ENCODE measurements at places on chromosomes 5 and 9. TPM values are rescaled to one million over a fixed set of nuclear protein-coding genes. Genes with fewer than 3 reads are reported as not detected.

Gene BTNL8
- 0.27 TPM for total RNA-seq

DNA sequence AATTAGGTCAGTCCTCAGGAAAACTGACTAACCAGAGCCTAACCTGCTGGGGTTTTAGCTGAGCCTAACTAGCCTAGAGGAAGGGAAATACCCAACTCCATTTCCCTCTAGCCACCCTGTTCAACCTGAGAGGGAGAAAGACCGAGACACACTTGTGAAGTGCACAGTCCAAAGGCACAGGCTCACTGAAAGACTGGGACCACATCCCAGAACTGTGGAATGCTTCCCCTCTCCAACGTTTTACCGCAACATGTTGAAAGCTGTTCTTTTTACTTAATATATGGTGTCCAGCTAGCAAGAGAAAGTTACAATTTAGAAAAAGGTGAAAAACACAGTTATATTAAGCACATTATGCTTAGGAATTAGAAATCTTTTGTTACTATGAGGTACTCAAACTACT is 76.8 kb upstream of the SIMC1 start:
- no peak for DNase-seq

GRCh38 chr5:57650360-57651069 is 167.9 kb upstream of the ACTBL2 start:
- no peak for DNase-seq

- no peak for DNase-seq
Observed at GRCh38 chr5:68467794-68468193, 252.2 kb downstream of the PIK3R1 start.

DNA sequence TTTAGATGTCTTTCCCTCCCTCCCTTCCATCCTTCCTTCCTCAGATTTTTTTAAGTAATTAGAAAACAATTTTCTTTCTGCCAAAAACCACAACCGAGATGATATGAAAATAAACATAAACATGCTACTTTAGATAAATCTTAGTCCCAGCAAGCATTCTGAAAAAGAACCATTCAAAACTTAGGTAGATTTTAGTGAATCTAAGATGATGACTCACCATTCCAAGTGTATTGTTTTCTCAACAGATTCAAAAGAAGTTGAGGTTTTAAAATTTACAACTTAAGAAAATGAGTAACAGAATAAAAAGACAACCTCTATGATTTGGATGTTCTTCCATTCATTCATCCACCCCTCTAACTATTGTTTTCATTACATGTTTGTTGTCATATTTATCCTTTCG is 465.1 kb downstream of the PDE4D start:
- DNase-seq = no peak

DNA sequence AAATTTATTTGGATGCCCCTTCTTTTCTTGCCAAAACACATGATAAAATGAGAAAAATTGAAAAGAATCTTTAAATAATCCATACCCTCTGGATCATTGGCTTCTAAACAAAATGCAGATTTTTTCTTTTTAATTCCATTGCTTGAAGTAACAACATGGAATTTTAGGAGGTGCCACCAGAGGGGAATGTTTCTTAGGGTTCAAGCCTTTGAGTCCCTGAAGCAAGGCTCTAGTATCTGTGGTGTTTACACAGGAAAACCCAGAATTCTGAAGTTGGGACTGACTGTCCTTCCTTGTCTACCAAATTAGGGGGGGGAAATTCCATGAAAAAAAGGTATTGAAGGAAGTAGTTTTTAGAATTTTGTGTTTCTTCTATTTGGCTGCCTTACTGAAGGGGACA is 69.4 kb downstream of the LMNB1 start:
- no peak for DNase-seq

Gene NDUFAF2
- total RNA-seq = 36.1 TPM

Gene BARHL1
- total RNA-seq = not detected

- no peak for DNase-seq
Observed at GRCh38 chr5:81817086-81817485, 66.2 kb upstream of the SSBP2 start.

Gene SPAG8
- 3.2 TPM for total RNA-seq

Gene P4HA2
- 78.4 TPM for total RNA-seq

- no peak for DNase-seq
Observed at GRCh38 chr9:129562917-129563316, 58.0 kb downstream of the C9orf50 start.

GRCh38 chr5:6188344-6188743 is 190.0 kb downstream of the MED10 start:
- DNase-seq = no peak

DNA sequence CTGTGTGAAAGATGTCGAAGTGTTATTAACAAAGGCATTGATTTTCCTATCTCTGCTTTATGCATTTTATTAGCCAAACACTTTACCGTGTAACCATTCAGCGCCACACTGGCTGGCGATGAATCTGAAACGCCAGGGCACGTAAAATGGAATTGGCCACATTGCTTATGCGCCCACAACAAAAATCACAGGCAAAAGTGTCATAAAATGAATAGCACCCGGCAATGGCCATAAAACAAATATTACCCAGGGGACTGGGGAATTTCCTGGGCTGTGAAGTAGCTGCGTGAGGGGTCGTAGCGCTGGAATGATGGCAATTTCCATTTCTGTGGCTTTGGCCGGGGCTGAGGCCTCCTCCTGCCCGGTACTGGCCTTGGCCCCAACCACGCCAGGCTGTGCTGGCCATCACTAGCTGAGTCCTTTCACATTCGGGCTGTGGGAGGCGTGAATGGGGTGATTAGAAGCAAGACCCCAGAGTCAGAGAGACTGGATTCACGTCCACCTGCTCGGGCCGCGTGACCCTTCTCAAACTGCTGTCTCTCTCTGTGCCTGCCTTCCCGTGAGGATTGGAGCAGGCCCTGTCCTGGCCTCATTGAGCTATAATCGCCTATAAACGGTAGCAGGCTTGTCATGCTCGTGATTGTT is 254.5 kb downstream of the PBX3 start:
- DNase-seq = no peak

DNA sequence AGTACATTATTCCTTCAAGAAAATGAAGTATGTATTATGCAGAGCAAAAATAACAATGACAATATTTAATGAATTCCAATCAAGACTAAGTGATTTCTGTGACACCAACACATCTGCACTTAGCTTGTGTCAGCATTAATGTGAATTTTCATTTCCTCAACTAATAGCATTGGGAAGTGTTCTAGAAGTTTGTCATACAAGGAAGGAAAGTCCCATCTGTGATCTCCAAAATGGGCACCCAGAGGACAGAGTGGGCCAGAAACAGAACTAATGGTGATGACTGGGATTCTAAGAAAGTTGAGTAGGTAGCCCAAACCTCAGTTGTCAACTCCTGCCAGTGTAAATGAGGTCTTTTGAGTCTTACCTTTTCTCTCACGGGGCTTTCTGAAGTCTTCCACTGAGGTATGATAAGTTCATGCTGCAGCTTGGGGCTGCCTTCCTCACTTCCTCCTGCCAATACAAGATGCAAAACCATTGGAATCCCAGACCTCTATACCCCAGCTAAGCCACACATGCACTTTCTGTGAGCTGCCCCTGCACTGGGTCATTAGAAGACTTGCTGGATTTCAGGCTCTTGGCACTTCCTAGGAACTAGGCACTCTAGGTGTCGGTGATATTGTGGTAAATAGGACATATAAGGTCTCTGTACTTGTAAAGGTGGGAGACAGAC is 4.9 kb downstream of the ADAM19 start:
- no peak for DNase-seq

Gene ECPAS
- 120 TPM for total RNA-seq

Gene FAM221B
- total RNA-seq = not detected

DNA sequence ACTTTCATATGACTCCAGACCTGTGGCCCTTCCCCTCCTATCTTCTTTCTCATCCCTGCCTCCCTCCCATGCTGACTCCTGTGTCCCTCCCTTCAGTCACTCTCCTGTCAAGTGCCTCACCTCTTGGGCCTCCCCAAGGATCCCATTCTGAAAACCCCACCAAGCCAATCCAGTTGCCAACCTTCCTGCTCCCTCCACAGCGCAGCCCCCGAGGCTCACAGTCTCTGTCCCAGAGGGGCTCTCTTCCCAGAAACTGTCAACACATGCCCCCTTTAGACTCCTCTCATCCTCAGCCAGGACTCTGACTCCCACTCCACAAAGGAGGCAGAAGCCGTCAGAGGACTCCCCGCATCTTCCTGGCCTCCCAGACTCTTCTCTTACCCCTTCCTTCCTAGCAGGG is 30.8 kb downstream of the ACSL6 start:
- DNase-seq = no peak

Gene HTR1A
- not detected for total RNA-seq

DNA sequence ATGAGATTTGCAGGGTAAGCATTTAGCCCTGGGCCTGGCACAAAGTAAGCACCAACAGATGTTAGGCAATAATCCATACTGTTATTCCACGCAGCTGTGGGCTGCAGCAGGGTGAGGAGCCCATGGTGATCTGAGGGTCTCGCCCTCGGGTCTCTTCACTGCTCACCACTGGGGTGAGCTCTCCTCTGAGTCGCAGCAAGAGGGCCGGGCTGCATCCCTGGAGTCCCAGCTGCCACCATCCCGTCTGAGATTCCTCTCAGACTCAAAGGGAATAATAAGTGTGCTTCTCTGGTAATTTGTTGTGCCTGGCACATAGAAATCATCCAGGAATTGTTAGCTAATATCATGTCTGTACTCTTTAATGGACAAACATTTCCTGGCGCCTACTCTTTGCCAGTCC is 6.9 kb downstream of the NKX2-5 start:
- no peak for DNase-seq

DNA sequence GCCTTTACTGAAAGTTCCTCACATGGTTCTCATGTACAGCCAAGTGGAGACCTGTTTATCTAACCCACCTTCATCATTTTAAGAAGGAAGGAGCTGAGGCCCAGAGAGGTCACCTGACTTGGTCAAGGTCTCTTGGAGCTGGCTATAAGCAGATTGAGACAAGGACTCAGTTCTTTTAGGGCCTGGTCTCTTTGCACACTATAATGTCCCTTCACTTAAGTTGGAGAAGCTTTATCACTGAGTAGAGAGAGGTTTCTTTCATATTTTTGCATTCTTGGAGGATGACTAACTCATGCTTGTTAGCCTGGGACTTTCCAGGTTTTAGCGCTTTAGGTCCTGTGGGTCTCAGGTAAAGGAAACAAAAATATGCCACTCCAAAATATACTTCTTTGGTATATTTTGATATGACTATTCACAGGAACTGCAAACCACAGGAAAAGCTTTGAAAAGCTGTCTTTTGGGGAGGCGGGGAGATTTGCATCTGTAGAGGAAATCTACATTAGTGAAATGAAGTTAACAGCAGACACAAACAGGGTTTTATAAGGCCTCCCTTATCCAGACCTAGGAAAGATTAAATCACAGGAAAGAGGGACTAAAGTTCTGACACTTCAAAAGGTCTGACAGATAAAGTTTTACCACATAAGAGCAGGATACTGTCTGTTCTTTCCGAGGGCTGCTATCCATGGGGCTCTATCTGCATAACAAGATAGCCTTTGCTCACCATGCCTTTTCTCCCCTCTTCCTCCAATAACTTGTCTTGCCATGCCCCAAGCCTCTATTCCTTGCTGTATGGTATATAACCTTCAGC is 95.8 kb upstream of the ANKRD55 start:
- DNase-seq = no peak

Gene PTPRD
- 6.1 TPM for total RNA-seq

DNA sequence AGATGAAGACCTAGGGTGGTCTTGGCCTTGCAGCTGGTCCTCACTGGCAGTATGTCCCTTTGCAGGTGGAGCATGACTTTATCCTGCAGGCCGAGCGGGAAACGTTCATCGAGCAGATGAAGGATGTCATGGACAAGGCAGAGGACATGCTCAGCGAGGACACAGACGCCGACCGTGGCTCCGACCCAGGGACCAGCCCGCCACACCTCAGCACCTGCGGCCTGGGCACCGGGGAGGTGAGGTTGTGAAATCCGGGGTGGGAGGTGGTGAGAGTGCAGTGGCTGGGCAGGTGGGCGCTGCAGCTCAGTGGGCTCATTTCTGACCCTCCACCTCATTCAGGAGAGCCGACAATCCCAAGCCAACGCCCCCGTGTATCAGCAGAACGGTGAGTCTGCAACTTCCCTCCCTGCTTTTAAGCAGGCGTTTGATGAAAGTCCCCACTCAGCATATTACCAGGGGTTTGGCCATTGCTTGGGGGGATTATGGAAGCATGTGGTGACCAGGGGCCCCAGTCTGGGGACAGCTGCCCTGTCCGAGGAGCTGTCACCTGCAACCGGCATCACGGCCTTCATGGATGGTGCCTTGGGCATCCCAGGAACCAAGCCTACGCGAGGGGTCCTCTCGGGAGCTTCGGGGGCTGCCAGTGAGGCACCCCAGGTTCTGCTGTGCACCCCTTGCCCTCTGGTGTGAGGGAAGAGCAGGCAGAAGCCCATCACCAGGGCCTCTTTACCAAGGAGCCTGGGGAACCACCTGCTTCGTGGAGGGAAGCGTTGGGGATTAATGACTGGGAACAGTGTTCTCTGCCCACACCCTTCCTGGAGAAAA is 84.0 kb downstream of the WNK2 start:
- DNase-seq = no peak

Gene SUSD3
- total RNA-seq = 0.87 TPM

Gene ESM1
- not detected for total RNA-seq

DNA sequence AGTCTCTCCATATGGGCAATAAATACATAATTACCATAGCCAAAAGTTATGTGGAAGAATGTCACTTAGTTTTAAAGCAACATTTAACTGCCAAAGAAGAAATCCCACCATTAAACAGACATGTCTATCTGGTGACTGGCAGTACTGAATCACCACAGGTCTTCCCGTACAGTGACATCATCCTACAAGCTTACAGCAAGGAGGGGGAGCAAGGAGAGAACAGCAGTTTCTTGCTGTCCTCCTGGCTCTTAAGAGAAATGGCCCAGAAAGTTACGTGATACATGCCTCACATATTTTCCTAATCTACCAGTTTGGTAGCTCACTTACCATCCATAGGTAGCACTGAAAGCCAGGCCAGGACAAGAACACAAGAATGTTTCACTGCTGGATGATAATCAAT is 671.0 kb downstream of the DMRTA1 start:
- no peak for DNase-seq

- no peak for DNase-seq
Observed at GRCh38 chr5:123068368-123068938, 20.6 kb upstream of the PRDM6 start.

- no peak for DNase-seq
Observed at GRCh38 chr9:109452761-109453160, 45.3 kb downstream of the PTPN3 start.

- DNase-seq = no peak
Observed at GRCh38 chr9:98778711-98779530, 17.4 kb downstream of the ANKS6 start.

- no peak for DNase-seq
Observed at GRCh38 chr9:18905028-18905882, 127.8 kb downstream of the SAXO1 start.

DNA sequence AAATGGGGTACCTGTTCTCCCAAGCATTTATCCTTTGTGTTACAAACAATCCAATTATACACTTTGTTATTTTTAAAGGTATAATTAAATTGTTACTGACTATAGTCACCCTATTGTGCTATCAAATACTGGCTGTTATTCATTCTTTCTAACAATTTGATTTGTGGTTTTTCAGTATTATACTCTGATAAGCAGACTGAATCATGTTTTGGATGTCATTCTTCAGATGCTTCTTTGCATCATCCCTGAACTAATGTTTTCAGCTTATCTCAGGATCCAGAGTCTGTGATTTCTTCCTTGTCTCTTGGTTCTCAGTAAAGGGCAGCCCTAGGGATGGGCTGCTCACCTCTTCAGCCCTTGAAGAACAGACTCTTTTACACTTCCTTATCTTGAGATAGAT is 177.8 kb upstream of the SGCD start:
- no peak for DNase-seq

GRCh38 chr9:11457825-11458790 is 845.3 kb upstream of the PTPRD start:
- DNase-seq = no peak

- no peak for DNase-seq
Observed at GRCh38 chr5:20956134-20956533, 968.1 kb upstream of the CDH18 start.

GRCh38 chr9:91085517-91086291 is 276.0 kb downstream of the AUH start:
- DNase-seq = no peak
